ENCODE measurements at places on chromosomes 5 and 9. TPM values are rescaled to one million over a fixed set of nuclear protein-coding genes. Genes with fewer than 3 reads are reported as not detected.

GRCh38 chr5:6585168-6585567 lies 47.7 kb downstream of the NSUN2 start:
- no peak overlapping the region for H3K4me3 ChIP-seq
- H3K36me3 ChIP-seq, result no peaks in the 10 kb centered on the region

- no peak overlapping the region for H3K27ac ChIP-seq
- H3K4me3 ChIP-seq, result no peak overlapping the region
- no peak for DNase-seq
- no peaks in the 10 kb centered on the region for H3K36me3 ChIP-seq
- H3K27me3 ChIP-seq, result no peaks in the 10 kb centered on the region
Observed at GRCh38 chr5:113343343-113343742, 91.4 kb downstream of the TSSK1B start.

GRCh38 chr9:104794070-104794469 lies 30.1 kb downstream of the NIPSNAP3B start:
- H3K27me3 ChIP-seq, result no peaks in the 10 kb centered on the region
- H3K36me3 ChIP-seq, result no peaks in the 10 kb centered on the region
- DNase-seq, result no peak
- no peak overlapping the region for H3K4me3 ChIP-seq
- H3K4me1 ChIP-seq, result no peaks in the 10 kb centered on the region
- no peak overlapping the region for H3K27ac ChIP-seq

- H3K4me1 ChIP-seq, result peaks cover 8% of the 10 kb centered on the region
- DNase-seq, result peak; percentile 23
- no peaks in the 10 kb centered on the region for H3K36me3 ChIP-seq
- H3K27me3 ChIP-seq, result no peaks in the 10 kb centered on the region
- H3K27ac ChIP-seq, result no peak overlapping the region
- no peak overlapping the region for H3K4me3 ChIP-seq
Observed at GRCh38 chr5:116176121-116176520, 91.3 kb downstream of the COMMD10 start.

DNA sequence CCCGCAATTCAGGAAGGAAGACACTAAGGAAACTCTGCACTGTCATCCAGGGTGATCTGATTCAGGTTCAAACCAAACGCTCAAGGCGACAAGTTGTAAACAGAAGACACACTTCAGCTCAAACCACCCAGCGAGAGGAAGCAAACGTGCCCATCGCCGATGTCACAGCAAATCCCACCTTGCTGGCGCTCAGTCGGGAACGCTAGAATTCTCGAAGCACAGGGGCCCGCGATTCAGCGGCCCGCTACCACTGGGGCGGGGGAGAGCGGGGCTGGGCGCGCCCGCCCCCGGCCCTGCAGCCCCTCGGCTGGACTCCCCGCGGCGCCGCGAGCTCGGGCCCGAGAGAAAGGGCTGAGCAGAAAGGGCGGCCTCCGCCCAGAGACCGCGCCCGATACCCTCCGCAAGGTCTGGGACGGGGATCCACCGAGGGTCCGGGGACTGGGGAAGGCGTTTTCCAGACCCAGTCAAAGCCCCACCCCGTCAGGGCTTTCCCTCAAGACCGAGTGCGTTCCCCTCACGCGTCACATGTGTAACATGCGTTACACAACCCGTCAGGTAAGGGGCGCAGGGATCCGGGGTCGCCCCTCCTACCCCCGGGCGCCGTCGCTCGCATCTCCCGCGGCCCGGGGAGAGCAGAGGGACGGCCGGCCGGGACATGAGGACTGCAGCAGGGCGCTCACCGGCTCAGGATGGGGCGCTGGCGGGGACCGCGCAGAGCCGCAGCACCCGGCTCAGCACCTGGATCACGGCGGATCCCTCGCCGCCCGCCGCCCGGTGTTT lies 469 bp downstream of the AGTPBP1 start:
- peak overlapping the region; percentile 81 for H3K4me3 ChIP-seq
- peaks cover 17% of the 10 kb centered on the region for H3K4me1 ChIP-seq
- peak overlapping the region; percentile 60 for H3K27ac ChIP-seq
- H3K27me3 ChIP-seq, result peaks cover 10% of the 10 kb centered on the region
- no peaks in the 10 kb centered on the region for H3K36me3 ChIP-seq
- no peak for DNase-seq

GRCh38 chr5:160471761-160472160 lies 50.1 kb downstream of the PTTG1 start:
- no peaks in the 10 kb centered on the region for H3K36me3 ChIP-seq
- no peak overlapping the region for H3K4me3 ChIP-seq
- H3K27ac ChIP-seq, result no peak overlapping the region
- H3K4me1 ChIP-seq, result no peaks in the 10 kb centered on the region
- no peak for DNase-seq
- H3K27me3 ChIP-seq, result peaks cover 14% of the 10 kb centered on the region

DNA sequence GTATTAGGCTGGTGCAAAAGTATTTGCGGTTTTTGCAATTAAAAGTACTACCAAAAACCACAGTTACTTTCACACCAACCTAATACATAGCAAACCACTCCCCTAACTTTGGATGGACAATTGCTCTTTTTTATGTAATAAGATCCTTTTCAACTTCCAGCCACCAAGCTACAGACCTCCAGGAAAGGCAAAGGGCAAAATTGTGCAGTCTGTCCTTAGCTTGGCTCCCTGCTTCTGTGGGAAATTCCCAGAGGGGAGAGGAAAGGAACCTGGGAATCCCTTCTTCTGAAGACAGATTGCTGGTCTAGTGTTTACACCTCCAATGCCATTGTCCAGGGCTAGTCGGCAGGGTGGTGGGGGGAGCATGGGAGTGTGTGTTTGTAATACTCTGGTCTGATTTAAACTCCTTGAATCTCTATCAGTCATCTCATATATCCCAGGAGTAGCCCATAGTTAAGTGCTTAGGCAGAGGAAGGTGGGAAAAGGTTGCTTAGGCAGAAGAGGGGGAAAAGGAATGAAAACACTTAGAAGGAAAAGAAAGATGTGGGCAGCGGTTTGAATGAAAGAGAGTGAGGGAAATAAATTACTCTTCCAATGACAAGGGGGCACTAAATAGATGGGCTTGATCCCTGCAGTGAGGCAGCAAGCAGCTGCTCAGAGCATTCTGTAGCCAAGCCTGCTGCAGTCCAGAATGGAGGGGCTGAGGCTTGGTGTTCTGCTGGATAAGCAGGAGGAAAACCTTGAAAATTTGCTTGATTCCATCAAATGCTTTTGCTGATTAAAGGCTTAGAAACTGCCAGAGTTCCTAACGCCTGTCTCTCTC lies 86.9 kb upstream of the MAP1B start:
- no peak overlapping the region for H3K4me3 ChIP-seq
- peaks cover 1% of the 10 kb centered on the region for H3K4me1 ChIP-seq
- H3K27me3 ChIP-seq, result no peaks in the 10 kb centered on the region
- no peak overlapping the region for H3K27ac ChIP-seq
- H3K36me3 ChIP-seq, result no peaks in the 10 kb centered on the region
- DNase-seq, result no peak

GRCh38 chr9:69867081-69867814 lies 46.6 kb downstream of the CFAP95 start:
- no peak for DNase-seq
- no peaks in the 10 kb centered on the region for H3K4me1 ChIP-seq
- no peaks in the 10 kb centered on the region for H3K36me3 ChIP-seq
- H3K4me3 ChIP-seq, result no peak overlapping the region
- H3K27me3 ChIP-seq, result no peaks in the 10 kb centered on the region

DNA sequence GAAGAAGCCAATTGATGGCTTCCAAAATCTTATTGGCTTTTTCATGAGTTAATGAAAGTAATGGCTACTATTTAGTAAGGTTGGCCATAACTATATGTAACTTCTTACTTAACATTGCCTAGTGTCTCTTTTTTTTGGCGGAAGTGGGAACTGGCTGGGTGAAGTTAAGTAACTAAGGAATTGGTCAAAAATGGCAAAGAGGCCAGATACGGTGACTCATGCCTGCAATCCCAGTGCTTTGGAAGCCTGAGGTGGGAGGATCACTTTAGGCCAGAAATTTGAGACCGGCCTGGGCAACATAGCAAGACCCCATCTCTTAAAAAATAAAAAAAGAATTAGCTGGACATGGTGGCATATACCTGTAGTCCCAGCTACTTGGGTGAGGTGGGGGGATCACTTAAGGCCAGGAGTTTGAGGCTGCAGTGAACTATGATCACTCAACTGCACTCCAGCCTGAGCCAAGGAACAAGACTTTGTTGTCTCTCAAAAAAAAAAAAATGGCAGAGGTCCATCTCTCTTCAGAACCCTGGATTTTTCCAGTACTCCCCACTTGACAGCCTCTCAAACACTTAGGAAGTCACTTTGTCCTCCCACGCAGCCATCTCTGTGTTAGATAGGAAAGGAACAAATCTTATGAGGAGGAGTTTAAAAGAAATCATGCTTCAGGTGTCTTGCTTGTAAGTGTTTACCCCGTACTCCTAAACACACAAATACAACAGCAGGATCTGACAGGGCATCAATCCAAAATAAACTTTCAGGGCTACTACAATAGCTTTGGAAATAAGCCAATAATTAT lies 75.7 kb downstream of the TEK start:
- no peaks in the 10 kb centered on the region for H3K27me3 ChIP-seq
- no peaks in the 10 kb centered on the region for H3K36me3 ChIP-seq
- no peak for DNase-seq
- H3K4me3 ChIP-seq, result no peak overlapping the region
- peaks cover 24% of the 10 kb centered on the region for H3K4me1 ChIP-seq

The PCDHB8 gene
- total RNA-seq, result not detected

DNA sequence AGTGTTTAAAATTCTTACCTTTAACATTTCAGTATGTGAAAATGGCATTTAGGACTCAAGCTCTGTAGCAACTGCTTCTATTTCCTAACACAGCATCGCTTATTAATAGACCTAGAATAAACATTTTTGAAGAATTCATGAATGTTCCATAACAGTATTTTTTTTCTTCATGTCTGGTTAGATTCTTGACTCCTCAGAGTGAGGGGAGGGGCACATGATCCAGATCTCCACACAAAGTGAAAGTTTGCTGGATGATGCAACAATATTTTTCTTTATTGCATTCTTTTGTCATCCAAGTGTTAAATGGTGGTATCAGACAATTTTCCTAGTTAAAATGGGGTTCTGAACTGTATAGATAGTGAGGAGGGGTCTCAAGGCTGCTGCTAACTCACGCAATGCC lies 130.8 kb upstream of the MAN2A1 start:
- H3K4me1 ChIP-seq, result no peaks in the 10 kb centered on the region
- no peaks in the 10 kb centered on the region for H3K36me3 ChIP-seq
- H3K27me3 ChIP-seq, result no peaks in the 10 kb centered on the region
- DNase-seq, result no peak
- H3K4me3 ChIP-seq, result no peak overlapping the region
- H3K27ac ChIP-seq, result no peak overlapping the region

- H3K4me1 ChIP-seq, result no peaks in the 10 kb centered on the region
- no peaks in the 10 kb centered on the region for H3K27me3 ChIP-seq
- no peaks in the 10 kb centered on the region for H3K36me3 ChIP-seq
- H3K4me3 ChIP-seq, result no peak overlapping the region
- no peak overlapping the region for H3K27ac ChIP-seq
- DNase-seq, result no peak
Observed at GRCh38 chr5:73912821-73913271, 286.9 kb downstream of the ARHGEF28 start.

DNA sequence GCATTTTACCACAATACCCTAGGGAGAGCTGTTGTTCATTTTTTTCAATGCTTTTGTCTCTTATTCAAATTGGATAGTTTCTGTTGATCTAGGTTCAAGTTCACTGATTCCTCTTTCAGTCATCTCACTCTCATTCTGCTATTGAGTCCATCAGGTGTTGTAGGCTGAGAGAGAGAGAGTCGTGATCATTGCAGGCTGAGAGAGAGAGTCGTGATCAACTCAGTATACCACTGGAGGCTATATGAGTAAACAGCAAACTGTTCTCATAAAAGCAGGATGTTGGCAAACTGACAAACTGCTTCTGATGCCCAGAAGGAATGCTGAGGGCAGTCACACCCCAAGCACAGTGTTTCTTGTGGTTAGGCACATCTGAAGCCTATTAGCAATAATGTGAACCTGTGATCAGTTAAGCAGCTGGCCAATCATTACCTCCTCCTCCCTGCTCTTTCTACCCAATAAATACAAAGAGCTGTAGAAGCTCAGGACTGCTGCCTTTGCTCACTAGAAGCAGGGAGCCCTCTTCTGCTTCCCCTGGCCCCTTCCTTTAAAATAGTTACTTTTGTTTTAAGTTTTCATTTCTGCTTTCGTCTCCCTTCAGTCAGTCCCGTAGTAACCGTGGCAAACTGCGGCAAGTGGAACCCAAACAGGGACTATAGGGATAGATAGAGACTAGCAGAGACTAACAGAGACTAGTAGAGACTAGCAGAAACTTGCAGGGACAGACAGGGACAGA lies 476.1 kb upstream of the ACO1 start:
- H3K4me3 ChIP-seq, result no peak overlapping the region
- no peaks in the 10 kb centered on the region for H3K27me3 ChIP-seq
- DNase-seq, result peak; percentile 63
- no peak overlapping the region for H3K27ac ChIP-seq
- H3K36me3 ChIP-seq, result no peaks in the 10 kb centered on the region

- H3K4me3 ChIP-seq, result no peak overlapping the region
- 0 out of 2 replicates have a peak, but pooled peaks cover 4% of the 10 kb centered on the region for H3K36me3 ChIP-seq
- DNase-seq, result no peak
- H3K27me3 ChIP-seq, result no peaks in the 10 kb centered on the region
- H3K27ac ChIP-seq, result no peak overlapping the region
- no peaks in the 10 kb centered on the region for H3K4me1 ChIP-seq
Observed at GRCh38 chr9:95067057-95067456, 250.5 kb downstream of the FANCC start.

DNA sequence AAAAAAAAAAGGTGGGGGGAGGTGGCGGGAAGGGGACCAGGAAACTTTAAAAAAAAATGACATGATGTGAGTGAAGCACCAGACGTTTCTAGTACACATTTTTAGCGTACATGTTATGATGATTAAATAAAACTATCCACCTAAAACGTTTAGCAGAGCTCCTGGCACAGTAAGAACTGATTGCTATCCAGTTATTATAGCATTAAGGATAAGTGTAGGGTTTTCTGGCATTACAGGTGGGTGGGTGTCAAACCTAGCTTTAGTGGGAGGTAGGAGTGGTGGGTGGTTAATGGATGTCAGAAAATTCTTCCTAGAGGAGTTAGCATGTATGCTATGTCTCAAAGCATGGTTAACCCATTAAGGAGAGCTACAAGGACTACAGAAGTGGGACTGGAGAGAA lies 2329.5 kb downstream of the MAT2B start:
- H3K27me3 ChIP-seq, result no peaks in the 10 kb centered on the region
- no peak overlapping the region for H3K27ac ChIP-seq
- H3K4me1 ChIP-seq, result no peaks in the 10 kb centered on the region
- H3K4me3 ChIP-seq, result no peak overlapping the region
- no peaks in the 10 kb centered on the region for H3K36me3 ChIP-seq
- no peak for DNase-seq
